ENCODE measurements at places on chromosomes 4 and X.

DNA sequence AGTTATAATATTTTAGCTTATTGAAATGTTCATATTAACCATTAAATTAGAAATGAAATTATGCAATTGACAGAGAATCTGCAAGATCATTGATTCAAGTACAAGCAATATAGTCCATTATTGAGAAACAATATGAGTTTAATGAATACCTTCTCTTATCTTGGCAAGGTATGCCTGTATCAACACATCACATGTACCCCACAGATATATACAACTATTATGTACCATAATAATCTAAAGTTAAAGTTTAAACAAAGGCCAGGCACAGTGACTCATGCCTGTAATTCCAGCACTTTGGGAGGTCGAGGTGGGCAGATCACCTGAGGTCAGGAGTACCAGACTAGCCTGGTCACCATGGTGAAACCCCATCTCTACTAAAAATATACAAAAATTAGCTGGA, 514.7 kb downstream of the PCDH7 start:
- no peak for DNase-seq

GRCh38 chrX:20388594-20388993, 121.9 kb upstream of the RPS6KA3 start:
- no peak for DNase-seq

DNA sequence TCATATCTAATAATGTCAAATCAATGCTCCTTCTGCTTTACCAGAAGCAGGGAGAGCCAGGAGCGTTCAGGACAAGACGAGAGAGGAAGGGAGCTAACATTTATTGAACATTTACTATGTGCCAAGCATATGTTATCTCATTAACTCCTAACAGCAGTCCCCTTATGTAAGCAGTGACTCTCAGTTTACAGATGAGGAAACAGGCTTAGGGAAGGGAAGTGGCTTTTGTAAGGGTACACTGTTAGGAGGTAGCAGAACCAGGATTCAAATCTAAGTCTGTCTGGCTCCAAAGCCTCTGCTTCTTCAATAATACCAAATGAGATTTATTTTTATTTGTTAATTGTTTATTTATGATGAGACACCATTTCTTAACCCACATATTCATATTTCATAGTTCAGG, 2.6 kb upstream of the STARD8 start:
- no peak for DNase-seq

- DNase-seq = no peak
Measured at GRCh38 chr4:61200916-61201526, 895 bp downstream of the ADGRL3 start.

GRCh38 chr4:6824772-6825402, 42.4 kb downstream of the KIAA0232 start:
- no peak for DNase-seq

- DNase-seq = no peak
Measured at GRCh38 chrX:38211891-38212635, 8.6 kb downstream of the SRPX start.

DNA sequence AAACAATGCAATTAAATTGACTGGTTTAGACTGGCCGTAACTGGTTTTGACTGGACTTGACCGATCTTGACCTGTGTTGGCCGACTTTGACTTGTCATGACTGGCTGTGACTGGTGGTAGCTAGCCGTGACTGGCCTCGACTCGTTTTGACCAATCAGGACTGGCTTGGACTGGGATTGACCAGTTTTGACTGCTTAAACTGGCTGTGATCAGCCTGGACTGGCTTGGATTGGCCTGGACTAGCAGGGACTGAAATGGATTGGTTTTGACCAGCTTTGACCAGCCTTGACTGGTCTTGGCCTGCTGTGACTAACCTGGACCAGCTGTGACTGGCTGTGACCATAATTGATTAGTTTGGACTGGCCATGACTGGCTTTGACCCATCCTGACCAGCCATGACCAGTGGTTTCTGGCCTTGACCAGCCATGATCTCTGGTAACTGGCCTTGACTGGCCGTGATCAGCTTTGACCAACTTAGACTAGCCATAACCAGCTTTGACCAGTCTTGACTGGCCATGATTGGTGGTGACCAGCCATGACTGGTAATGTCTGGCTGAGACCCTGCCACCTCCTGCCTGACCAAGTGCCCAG, 13.1 kb downstream of the SUV39H1 start:
- no peak for DNase-seq

DNA sequence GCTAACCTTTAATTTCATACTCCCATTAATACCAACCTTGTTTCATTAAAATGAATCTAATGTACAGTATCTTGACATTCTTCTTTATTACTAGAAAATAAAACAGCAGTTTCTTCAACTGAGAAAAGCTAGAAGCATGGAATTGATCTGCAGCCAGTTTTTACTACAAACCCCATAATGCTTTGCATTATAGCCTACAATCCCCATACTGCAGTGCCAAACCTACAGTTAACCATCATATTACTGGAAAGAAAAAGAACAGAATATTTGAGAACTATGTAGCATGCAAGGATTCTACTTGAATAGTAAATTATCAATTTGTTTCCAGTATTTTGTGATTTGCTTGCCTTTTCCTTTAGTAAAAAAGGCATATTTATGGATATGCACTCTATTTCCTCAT, 3.2 kb upstream of the IL1RAPL1 start:
- no peak for DNase-seq

- DNase-seq = no peak
Measured at GRCh38 chrX:108123591-108124366, 32.2 kb downstream of the ATG4A start.

GRCh38 chrX:68846536-68846935, 17.7 kb downstream of the EFNB1 start:
- DNase-seq = no peak

DNA sequence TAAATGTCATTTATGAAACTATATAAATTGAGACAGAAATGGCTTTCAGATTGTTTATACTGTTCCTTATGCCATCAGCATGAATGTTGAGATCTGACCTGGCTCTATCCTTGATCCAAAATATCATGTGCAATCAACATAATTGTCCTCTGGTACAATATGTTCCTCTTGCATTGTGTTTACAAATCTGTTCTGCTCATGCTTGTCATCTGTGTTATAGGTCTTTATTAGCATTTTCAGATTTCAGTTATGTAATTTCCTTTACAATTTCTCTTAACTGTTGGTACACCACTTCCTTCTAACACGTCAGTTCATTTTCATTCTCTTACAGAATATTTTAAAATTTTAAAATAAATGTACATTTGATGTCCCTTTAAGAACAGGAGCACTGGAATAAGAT, 1.6 kb downstream of the HPGD start:
- no peak for DNase-seq

DNA sequence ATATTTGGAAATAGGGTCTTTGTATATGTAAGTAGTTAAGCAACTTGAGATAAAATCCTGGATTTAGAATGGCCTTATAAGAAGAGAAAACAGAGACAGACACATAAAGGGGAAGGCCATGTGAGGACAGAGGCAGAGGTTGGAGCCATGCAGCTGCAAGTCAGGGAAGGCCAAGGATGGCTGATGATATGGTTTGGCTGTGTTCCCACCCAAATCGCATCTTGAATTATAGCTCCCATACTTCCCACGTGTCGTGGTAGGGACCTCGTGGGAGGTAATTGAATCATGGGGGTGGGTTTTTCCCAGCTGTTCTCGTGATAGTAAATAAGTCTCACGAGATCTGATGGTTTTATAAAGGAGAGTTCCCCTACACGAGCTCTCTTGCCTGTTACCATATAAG, 76.3 kb downstream of the STK32B start:
- DNase-seq = no peak

DNA sequence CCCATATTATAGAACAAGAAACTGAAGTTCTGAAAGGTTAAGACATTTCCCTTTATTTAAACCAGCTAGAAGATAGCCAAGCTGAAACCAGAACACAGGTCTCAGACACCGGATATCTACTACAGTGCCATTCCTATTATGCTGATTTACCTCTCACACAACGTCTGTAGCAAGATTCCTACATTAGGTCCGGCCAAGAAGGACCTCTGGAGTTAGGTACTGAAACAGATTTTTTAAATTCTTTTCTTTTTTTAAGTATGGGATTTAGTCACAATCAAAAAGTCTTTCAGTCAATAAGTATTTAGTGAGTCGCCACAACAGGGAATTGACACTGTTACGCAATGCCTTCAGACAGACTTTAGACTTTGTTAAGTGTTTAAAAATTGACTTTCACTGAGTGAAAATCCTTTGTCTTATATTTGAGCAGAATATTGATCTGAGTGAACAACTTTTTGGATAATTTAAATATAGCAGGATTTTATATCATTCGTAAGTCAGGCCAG, 26.5 kb upstream of the SPANXN4 start:
- no peak for DNase-seq

GRCh38 chr4:90226734-90227133, 99.5 kb downstream of the CCSER1 start:
- DNase-seq = no peak

DNA sequence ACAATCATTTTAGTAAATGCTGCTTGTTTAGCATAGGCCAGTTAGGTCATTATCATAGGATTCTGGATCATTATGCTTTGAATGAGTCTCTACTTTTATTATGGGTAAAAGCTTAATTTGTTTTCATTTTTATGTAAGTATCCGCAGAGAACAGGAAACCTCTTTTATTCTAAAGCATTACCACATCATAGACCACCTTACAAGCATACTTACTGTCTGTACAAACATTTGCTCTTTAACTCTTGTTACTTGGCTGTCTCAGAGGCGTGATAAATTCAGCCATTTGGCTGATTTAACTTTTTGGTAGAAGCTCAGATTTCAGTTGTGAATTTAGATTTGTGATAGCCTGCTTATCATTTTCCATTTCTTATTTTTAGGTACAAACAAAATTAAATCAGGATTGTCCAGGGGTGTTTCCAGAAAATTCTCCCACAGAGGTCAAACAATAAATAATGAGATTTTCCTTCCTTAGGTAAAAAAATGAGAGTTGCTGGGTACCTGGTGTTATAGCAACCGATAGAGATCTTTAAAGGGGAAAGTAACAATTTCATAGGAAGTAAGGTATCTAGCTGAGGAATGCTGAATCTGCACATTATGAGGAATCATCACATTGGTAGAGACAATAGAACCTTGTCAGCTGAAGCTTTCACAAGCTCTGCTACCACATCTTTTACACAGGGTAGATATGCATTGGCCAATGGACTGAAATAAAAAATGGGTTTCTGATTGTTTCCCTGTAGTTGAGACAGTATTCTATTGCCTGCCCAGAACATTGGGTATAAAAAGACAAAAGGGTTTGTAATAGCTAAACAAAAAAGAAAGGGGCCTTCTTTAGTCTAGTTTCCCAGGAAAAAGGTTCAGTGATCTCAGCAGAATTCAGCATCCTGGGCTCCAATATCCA, 62.5 kb downstream of the NDNF start:
- no peak for DNase-seq

DNA sequence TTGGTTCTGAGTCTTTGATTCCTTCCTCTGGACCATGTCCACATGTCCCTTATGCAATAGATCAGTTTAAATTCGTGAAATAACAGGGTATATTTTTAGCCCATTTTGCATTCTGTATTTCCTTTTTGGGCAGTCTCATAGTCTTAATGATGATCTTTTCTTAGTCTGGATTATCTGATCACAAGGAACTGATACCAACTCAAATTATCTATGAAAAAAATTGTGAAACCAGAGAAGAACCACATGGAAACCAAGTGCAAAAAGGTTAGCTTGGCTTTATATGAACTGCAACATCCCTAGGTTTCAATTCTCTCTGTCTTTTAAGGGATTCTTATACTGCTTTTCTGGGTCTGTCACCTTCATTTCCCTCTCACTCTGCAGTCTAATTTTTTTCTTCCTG, 608.6 kb upstream of the AADAT start:
- no peak for DNase-seq

DNA sequence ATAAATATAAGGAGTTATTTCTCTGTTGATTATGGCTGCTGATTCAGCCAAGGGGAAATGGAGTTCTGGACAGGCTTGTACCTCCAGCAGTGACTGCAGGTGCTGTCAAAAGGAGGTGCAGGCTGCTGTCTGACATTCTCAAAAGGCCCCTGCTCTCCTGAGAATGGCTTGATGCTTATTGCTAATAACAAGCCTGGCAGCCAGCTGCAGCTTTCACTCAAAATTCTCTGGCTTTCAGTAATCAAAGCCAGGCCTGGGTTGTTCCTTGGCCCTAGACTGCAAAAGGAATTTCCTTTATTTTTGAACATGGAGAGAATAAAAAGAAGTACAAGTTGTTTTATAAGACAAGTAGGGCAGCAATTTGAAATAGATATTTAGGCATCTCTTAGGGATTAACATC, 575.9 kb downstream of the MID1IP1 start:
- DNase-seq = no peak

DNA sequence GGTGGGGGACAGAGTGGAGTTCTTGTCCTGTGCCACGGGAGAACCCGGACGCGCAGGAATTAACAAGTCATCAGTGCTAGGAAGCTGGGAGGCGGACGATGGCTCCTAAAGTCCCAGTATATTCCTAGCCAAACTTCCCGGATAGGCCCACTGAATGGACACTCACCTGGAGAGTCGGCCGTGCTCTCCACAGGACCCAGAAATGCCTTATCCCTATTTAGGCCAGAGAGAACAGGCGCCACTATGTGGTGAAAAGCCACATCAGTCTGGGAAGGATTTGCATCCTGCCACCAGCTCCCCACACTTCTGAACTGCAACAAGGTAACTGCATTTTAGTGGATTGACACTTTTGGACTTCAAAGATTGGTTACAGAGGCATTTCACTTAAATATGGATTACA, 1.1 kb downstream of the CFAP299 start:
- no peak for DNase-seq

GRCh38 chr4:20126906-20127305, 124.8 kb upstream of the SLIT2 start:
- DNase-seq = no peak

DNA sequence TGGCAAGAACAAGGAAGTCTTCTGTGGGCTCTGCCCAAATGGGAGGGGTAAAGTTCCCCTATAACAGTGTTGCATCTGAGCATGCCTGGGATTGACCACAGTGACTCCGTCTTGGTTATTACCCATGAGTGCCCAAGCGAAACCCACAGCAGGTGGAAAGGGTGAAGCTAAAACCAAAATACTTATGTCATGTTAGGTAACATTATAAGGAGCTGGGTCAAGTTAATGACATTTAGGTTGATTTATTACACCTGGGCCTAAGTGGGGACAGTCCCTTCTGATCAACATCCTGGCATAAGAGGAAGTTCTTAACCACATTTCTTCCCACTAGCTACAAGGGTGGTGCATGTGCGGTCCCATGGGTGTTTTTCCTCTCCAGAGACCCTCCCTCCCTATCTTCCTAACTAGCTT, 1.3 kb upstream of the ZNF732 start:
- no peak for DNase-seq

GRCh38 chr4:56240554-56241174, 146.6 kb downstream of the AASDH start:
- no peak for DNase-seq

GRCh38 chr4:13322681-13323101, 161.4 kb downstream of the RAB28 start:
- DNase-seq = no peak

- DNase-seq = no peak
Measured at GRCh38 chr4:186134257-186134656, 29.8 kb downstream of the FAM149A start.

- peak; percentile 49 for DNase-seq
Measured at GRCh38 chrX:120468825-120469525, at the start of gene LAMP2. LAMP2 (minus strand) TSS chrX:120469296; CDS start chrX:120469169, 127 bp downstream.

All from stimulated activated CD8-positive, alpha-beta memory T cell treated with anti-CD3 and anti-CD28 coated beads, Interleukin-7, amount 100 ng/mL, for 1 hour (primary cell).